IPS-NIHi11 (cell line): ENCODE measurements at places on chromosomes 1 and 21.
A peak's percentile ranks its signal among the peaks of the same experiment; 100 is the strongest.

DNA sequence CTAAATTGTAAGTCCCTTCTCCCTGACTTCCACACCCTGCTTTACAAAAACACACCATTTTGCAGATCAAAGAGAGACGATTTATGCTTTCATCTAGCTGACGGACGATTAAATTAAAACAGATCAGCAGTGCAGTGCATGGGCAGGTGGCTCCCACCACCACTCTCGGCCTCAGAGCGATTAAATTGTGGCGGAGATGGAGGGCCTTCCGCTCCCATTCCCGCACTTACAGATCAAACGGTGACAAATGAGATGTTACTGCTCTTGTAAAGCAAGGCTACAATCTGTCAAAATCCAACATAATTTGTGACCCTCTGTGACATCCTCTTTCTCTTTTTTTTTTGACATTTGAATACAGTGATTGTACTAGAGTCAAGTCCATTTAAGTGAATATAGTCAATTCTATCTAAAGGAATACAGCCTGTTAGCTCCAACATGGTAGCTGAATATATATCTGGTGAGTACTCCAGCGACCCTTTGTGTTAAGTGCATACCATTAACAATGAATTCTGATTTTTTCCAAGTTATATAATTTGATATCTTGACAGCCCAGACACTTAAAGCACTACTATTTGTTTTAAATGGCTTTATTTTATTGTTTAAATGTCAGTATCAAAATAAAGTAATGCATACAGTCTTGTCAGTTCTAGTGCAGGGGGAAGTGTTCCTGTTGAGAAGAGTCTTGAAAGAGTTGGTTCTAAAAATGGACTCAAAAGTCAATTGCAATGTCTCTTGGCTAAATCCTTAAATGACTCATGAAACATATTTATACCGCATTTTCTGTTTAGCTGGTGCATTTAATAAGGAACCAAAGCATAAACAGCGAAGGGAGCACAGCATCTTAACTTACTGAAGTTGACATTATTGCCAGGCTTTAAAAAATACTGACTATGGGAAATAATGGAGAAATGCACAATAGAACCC lies 109.0 kb downstream of the ESRRG start:
- no peak for DNase-seq

DNA sequence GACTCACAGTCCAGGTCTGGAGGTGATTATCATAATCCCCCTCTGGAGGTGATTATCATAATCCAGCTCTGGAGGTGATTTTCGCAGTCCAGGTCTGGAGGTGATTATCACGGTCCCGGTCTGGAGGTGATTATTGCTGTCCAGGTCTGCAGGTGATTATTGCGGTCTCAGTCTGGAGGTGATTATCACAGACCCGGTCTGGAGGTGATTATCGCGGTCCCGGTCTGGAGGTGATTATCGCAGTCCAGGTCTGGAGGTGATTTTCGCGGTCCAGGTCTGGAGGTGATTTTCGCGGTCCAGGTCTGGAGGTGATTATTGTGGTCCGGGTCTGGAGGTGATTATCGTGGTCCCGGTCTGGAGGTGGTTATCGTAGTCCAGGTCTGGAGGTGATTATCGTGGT lies 76.6 kb downstream of the SDCCAG8 start:
- no peak for DNase-seq

DNA sequence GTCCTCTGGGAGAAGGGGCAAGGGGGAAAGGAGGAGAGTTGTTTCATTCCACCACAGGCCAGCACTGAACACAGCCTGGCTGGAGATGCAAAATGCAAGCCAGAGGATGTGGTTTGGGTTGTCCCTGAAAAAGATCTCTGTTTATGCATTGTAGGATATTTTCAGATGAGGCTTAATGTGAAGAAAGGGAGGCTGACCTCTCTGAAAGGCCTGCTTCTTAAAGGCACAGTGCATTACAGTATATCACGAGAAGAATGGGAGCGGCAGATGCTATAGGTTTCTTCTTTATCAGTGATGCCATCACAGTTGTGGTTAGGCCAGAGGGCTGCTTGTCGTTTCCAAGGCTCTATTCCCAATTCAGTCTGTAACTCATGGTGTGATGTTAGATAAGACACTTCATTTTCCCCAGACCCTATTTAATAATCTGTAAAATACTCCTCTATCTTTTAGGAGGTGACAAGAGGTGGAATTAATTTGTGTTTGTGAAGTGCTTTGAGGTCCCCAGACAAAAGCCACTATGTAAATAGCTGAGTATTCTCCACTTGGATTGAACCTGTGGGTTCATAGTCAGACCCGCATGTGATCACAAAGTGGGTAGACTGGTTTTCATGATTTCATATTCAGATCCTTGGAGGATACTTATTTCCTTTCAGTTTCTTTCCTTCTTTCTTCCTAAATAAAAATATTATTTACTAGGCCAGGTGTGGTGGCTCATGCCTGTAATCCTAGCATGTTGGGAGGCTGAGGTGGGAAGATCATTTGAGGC lies 76.5 kb upstream of the WDR26 start:
- no peak for DNase-seq

DNA sequence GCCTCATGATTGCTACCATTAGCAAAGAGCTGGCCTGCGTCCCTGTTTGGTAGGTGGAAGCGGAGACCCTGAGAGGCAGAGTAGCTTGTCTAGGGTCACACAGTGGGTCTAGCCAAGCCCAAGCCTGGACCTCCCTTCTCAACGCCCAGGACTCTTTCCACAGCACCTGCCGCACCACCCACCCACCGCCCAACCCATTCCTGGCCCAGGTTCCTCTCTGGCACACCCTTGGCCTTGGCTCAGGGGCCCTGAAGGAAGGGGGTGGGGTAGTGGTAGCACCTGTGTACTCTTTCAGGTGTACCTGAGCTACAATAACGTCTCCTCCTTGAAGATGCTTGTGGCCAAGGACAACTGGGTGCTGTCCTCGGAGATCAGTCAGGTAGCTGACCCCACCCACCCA lies 19.3 kb downstream of the FAM151A start:
- DNase-seq: no peak

GRCh38 chr1:113804421-113805255 lies 7.6 kb downstream of the RSBN1 start:
- no peak for DNase-seq

GRCh38 chr21:38205940-38206339 lies 50.9 kb upstream of the KCNJ15 start:
- no peak for DNase-seq

GRCh38 chr21:34510148-34511142 lies 1.6 kb downstream of the KCNE1 start:
- DNase-seq: peak; percentile 82

DNA sequence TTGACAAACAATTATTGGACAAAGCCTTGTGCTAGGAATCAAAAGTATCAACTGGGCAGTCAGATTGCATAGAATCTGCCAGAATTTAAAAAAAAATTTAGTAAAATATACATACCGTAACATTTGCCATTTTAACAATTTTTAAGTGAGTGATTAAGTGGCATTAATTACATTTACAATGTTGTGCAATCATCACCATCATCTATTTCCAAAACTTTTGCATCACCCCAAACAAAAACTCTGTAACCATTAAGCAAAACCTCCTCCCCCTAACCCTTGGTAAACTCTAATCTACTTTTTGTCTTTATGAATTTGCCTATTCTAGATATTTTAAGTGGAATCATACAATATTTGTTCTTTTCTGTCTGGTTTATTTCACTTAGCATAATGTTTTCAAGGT lies 182.8 kb downstream of the LMO4 start:
- DNase-seq: no peak

DNA sequence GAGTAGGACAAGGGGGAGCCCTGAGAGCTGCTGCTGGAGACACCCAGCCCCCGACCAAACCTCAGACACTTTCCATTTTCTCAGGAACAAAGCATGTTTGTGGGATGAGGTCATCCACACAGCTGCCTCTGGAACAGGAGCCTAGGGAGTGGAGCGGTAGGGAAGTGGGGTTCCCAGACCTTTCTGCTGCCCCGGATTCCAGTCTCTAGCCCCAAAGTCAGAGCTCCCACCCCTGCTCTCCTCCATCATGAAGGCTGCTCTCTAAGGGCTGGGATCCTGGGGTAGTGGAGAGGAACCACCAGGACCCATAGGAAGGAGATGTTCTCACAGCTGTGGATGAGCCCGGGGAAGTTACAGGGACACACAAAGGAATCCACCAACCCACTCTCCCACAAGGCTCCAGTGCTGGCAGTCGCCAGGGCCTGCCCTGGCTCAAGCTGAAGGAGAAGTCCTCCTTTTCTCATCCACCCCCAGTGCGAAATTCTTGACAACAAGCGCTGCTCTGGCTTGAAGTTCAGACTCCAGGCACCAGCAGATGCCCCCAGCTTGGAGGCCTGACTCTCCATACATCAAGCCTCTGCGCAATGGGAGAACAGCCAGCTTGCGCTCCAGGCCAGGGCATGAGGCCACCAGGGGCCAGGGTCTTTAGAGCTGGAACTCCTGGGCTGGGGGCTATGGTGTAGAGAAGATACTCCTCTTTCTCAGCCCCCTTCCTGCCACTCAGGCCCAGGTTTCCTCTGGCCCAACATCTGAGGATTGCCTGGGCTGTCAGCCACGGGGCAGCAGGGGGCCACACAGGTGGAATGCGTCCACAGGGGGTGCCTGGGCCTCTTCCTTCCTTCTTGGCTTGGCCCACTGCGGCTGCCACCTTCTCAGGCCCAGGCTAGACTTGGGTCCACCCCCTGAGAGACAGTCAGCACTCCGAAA lies 4.5 kb downstream of the FHL3 start:
- peak; percentile 46 for DNase-seq

DNA sequence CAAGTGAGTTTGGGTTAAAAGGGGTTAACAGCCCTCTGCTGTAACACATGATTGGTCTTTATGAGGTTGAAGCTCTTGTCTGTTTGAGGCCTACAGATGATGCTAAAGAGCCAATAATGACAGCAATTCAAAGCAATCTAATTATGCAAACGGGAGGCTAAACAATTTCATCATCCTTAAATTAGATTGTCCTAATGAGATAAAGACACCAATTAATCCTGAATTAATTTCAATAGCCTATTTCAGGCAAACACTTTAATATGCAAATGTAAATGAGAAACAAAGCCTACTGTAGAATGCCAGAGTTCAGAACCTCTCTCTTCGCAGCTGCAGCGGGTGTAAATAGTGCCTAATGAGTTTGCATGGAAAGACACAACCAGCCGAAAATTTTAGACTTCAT lies 504.7 kb upstream of the PBX1 start:
- DNase-seq: no peak

GRCh38 chr1:76892675-76893074 lies 25.4 kb downstream of the ST6GALNAC5 start:
- DNase-seq: no peak

DNA sequence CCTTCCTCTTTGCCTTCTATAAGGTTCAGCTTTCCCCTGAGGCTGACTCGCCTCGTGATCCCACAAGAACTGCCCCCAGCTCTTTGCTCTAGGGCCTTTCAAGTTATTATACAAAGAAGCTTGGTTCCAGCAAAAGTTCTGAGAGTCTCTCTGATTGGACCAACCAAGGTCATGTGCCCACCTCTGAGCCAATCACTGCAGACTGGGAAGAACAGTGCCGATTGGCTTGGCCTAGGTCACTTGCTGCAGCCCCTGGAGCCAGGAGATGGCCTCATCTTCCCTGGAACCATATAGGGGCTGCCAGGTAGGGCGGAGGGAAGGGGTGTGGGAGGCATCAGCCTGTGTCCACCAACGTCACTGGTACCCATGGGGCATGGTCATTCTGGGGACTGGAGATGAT lies 22.8 kb downstream of the TAS1R2 start:
- peak; percentile 65 for DNase-seq

GRCh38 chr1:10696977-10697376 lies 99.5 kb downstream of the CASZ1 start:
- DNase-seq: no peak

DNA sequence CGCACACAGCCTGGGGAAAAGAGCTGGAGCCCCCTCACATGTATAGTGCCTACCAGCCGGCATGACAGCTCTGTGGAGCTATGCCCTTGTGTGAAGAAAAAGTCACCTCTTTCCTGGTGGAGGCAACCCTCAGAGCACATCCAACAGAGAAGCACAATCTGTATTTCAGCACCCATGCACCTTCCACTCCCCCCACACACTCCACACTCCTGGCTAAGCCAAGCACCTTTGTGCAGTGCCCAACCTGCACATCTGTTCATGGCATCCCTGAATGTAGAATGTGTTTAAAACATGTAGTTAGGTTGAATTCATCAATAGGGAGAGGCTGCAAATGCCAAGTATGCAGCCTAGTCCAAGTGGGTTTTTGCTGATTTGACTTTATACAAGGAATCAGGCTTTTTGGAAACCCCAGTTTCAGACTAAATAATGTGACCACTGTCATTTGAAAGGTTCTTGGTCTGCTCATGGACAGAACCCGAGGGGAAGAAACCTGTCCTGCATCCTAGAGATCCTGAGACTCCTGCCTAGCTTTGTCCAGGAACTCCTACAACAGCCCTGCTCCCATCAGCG lies 197.1 kb downstream of the TOMM20 start:
- no peak for DNase-seq

GRCh38 chr1:205970486-205970885 lies 27.2 kb upstream of the SLC26A9 start:
- DNase-seq: no peak

DNA sequence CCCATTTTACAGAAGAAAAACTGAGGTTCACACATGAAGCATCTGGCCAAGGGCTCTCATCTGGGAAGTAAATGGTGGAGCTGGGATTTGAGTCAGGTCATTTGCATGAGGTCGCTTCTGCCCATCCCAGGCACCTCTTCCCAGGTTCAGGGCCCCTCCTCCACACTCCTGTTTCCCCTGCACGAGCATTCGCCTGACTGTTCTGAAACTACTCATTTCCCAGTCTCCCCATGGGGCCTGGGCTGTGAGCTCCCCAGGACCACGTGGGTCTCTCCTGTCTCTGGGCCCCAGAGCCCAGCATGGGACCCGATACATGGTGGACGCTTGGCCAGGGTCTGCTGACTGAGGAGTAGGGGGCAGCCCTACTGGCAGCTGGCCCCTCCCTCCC lies 360.8 kb downstream of the MATN1 start:
- DNase-seq: no peak

- DNase-seq: no peak
Measured at GRCh38 chr1:245500546-245500945, 345.8 kb downstream of the KIF26B start.

GRCh38 chr1:167454894-167455785 lies 63.2 kb downstream of the CD247 start:
- DNase-seq: peak; percentile 77

- no peak for DNase-seq
Measured at GRCh38 chr21:38929142-38929541, 123.4 kb downstream of the ETS2 start.
